M059J (cell line): ENCODE measurements at places on chromosomes 5 and 9. TPM values are rescaled to one million over a fixed set of nuclear protein-coding genes. Genes with fewer than 3 reads are reported as not detected.

CSF1R gene
- total RNA-seq: 0.22 and 2.4 TPM in 2 replicates

CXCL14 gene
- 0.62 TPM in 1 of 2 replicates, not detected in the other for total RNA-seq

AQP3 gene
- 0.57 and 1.1 TPM in 2 replicates for total RNA-seq

TPPP gene
- 0.07 and 0.25 TPM in 2 replicates for total RNA-seq

CCL27 gene
- not detected in 2 replicates for total RNA-seq

TAF1L gene
- total RNA-seq: 0.02 TPM in 2 replicates

MOB3B gene
- total RNA-seq: 0.15 and 0.25 TPM in 2 replicates

SLC36A3 gene
- total RNA-seq: not detected in 2 replicates

ITGA2 gene
- total RNA-seq: 24.6 and 30.1 TPM in 2 replicates

ROR2 gene
- total RNA-seq: 0.94 and 2.9 TPM in 2 replicates

DNA sequence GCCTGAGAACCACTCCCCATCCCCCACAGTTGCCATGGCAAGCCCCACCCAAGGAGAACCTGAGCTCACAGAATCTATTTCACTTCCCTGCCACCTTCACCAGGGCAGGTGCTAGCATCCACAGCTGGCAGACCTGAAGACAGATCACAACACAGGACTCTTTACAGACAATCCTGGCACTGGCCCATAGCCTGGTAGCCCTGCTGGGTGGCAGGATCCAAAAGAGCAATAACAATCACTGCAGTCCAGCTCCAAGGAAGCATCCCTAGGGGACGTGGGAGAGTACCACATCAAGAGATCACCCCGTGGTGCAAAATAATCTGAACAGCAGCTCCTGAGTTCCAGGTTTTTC is 463.2 kb upstream of the PIK3R1 start:
- DNase-seq: no peak

GRCh38 chr9:129239946-129240490 is 62.0 kb upstream of the IER5L start:
- no peak for DNase-seq

- DNase-seq: no peak
Observed at GRCh38 chr5:143564417-143564816, 160.9 kb upstream of the NR3C1 start.

DNA sequence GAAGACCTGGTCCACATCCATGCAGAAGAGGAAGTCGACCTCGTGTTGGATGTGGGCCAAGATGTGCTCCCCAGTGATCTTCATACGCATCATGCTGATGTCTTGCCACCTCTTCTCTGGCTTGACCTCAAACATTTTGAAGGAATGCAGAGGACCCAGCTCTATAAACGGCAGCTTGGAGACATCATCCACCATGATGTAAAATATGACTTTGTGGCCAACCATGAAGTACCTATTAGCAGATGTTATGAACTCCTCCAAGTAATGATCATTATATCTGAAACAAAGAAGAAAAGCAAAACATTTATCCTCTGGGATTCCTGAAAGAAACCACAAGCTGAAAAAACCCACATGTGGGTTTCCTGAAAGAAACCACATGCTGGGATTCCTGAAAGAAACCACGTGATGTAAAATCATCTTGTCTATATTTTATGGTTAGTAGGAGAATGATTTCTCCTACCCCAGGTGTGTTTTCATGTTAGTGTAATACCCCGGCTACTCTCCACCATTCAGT is 52.3 kb downstream of the GGTA1 start:
- peak; percentile 73 for DNase-seq

- DNase-seq: no peak
Observed at GRCh38 chr5:50712479-50712878, 46.0 kb downstream of the PARP8 start.

DNA sequence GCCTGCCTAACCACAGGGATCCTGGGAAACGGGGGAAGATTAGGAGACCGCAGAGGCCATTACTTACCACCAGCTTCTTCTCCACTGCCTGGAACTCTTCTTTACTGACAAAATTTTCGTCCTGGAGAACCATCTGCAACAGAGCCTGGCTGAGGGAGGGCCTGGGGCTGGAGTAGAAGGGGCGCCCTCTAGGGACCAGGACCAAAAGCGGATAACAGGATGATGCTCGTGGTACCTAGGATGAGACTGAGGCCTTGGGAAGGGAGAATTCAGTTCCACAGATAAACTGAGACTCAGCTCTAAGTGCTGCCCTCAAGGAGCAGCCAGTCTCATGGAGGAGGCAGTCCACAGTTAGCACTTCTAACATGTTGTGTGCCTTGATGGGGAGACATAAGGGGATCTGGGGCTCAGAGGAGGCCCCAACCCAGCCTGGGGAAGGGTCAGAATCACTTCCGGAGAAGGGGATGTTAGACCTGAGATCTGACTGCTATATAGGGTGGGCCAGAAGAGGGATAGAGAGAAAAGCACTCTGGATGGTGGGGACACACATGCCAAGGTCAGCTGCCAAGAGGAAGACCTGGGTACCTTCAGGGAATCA is 1.2 kb downstream of the SPATA24 start:
- no peak for DNase-seq

GRCh38 chr5:180197016-180197702 is 11.9 kb downstream of the RASGEF1C start:
- DNase-seq: no peak

DNA sequence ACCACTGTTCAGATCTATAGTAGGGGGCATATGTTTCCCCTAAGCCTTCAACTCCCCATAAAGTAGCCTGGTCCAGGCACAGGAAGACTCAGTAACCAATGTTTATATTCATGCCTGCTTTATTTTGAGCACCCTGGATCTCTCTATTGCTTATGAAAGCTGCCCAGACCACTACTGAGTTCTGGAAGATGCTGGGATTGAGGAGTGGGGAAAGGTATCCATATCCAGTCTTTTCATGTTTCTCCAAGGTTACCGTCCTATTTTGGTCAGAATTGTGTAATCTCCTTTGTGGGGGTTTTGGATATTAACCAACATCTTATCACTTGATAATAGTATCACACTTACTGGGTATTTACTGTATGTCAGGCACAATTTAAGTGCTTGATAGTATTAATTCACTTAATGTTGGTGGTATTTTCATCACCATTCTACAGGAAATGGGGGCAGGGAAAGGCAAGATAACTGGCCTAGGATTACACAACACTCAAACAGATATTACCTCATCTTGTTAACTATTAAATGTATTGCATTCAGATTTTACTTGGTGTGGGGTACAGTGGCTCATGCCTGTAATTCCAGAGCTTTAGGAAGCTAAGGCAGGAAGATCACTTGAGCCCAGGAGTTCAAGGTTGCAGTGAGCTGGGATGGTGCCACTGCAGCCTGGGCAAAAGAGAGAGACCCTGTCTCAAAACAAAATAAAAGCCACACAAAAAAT is 36.3 kb downstream of the RUSC2 start:
- peak; percentile 64 for DNase-seq

DNA sequence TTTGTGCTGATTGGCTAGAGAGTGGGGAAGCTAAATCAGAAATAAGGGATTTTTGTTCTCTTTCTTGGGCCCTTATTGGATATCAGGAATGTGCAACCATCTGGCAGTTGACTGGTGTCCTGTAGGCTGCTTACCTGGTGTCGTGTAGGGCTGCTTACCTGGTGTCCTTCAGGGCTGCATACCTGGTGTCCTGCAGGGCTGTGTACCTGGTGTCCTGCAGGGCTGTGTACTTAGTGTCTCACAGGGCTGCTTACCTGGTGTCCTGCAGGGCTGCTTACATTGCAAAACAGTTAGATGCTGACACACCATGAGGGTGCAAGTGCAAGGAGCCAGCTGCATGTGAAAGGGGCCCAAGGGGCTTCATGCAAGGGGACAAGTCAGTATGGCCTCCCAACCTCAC is 249.3 kb downstream of the ICE1 start:
- no peak for DNase-seq

- peak; percentile 75 for DNase-seq
Observed at GRCh38 chr5:124274949-124275348, 471.5 kb downstream of the ZNF608 start.

DNA sequence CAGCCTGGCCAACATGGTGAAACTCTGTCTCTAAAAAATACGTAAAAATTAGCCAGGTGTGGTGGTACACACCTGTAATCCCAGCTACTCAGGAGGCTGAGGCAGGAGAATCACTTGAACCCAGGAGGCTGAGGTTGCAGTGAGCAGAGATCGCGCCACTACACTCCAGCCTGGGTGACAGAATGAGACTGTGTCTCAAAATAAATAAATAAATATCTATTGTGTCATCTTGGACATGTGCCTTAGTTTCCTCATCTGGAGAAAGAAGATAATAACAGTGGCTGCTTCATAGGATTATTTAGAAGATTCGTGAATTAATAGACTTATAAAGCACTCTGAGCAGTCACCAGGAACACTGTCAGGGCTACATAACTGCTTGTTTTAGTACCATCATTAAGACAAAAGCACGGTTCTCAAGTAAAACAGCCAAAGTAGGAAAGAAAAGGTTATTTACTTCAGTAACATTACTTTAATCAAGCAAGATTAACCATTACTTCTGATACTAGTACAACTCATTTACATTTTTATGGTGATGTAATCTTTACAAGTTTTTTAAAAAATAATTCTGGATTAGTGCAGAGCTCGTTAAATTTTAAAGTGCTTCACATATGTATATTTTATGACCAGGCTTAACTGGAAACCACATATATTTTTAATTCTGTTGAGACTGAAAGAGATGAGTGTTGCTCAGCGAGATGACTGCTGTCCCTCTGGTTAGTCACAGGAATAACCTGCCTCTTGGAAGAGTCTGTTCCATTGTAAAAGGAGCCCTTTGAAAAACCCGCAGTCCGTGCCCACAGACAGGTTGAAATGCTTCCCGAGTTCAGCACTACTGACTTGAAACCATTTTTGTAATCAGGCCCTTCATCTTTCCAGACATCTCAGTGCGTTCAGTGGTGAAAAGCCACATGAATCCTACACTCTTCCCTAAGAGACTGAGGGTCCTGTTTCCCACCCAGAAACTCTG is 36.7 kb downstream of the ANKH start:
- DNase-seq: peak; percentile 84

- DNase-seq: no peak
Observed at GRCh38 chr5:122319897-122320296, 7.9 kb downstream of the SNCAIP start.

DNA sequence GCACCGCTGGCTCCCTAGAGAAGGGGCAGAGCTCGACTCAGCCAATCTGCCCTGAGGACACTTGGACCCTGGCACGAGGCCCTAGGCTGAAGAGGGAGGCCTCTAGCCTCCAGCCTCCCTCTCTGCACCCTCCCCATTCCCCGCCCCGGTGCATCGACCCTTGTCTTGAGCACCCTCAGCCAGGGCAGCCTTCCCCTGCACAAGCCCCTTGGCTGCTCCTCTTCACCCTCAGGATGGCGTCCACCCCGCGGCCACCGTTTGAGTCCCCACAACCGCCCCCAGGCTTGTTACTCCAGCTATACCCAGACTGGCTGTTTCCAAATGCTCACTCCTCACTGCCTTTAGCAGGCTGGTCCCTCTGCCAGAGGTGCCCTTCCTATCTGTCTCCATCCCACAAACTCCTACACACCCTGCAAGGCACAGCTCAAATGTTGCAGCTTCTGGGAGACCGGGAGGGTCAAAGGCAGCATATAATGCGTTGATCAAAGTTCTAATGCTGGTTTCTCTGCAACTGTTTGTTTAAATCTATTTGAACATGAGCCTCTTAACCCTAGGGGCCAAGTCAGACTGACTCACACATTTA is 6.5 kb upstream of the FAM163B start:
- no peak for DNase-seq

DNA sequence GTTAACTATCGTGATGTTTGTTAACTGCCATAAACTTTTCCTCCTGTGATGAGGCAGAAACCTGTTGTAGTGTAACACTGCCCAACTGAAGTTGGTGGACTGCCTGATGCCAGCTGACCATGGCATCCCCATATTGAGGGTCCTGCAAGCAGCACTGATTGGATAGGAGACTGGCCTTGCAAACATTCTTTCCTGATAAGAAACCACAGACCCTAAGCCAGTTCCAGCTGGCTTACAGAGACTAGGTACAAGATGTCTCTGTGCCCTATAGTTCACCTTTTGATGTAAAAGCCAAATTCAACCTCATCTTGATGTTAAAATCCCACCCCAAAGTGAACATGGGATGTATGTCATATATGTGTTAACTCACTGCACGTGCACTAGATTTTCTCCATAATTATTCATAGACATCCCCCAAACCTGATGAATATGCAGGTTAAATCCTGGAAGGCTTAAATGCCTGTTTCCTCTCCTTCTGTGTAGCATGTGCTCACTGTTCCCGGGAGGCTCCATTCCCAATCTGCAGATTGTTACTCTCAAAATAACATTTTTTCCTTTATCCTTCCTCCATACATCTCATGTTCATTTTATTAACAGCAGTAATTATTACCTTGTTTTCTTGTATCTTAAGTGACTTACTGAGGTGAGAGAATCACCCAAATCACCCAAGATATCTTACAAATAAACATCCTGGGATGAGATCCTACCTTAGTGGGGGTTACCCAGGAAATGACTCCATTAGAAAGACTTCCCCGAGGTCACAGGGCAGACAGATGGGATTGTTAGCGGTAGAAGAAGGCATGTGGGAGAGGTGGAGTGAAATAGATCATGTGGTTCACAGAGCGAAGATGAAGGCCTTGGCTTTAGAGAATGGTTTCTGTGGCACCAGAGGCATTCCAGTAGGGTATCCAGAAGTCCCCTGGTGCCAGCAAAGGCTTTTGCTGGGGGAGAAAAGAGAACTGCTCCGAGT is 566.7 kb downstream of the CCDC171 start:
- DNase-seq: peak; percentile 88

GRCh38 chr5:61461417-61461816 is 129.4 kb downstream of the ZSWIM6 start:
- no peak for DNase-seq

- no peak for DNase-seq
Observed at GRCh38 chr5:30498972-30499371, 694.5 kb upstream of the CDH6 start.

DNA sequence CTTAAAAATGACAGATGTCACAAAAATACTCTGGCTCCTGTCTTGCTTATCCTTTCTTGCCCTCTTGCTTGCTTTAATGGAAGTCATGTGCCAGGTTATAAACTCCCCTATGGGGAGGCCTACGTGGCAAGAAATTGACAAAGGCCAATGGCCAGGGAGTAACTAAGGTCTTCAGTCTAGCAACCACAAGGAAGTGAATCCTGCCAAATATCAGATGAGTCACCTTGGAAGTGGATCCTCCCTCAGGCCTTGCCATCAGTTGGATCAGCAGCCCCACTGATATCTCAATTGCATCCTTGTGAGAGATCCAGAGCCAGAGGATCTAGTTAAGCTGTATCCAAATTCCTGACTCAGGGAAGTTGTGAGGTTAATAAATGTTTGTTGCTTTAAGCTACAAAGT is 82.8 kb downstream of the CAAP1 start:
- peak; percentile 93 for DNase-seq

DNA sequence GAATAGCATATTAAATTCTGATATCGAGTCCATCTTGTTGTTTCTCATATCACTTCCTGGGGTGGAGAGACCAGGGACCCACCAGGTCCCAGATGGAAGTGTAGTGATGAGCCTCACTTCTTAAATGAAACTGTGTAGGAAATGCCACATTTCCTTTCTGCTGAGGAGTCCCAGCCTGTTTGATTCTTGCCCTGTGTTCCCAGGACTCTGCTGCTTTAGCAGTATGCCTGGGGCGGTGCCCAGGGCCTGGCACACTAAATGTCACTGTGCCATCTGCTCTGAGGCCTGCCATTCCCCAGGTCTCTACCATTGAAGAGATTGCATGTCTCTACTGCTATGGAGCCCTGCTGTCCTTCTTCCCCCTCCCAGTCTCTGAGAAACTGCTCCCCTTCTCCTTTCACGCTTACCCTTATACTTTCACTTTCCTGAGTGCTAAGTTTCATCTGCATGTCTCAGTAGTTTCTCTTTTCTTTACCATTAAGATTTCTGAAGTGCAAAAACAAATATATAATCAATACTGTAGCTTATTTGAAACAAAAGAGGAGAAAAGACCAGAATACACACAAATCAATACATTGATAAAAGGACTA is 260.4 kb downstream of the GABRB2 start:
- DNase-seq: no peak
